Epithelial cell of prostate (primary cell): ENCODE measurements at places on chromosomes 7 and 10.
A peak's percentile ranks its signal among the peaks of the same experiment; 100 is the strongest.

- DNase-seq, result no peak
Measured at GRCh38 chr7:133275008-133275407, 22.1 kb downstream of the EXOC4 start.

DNA sequence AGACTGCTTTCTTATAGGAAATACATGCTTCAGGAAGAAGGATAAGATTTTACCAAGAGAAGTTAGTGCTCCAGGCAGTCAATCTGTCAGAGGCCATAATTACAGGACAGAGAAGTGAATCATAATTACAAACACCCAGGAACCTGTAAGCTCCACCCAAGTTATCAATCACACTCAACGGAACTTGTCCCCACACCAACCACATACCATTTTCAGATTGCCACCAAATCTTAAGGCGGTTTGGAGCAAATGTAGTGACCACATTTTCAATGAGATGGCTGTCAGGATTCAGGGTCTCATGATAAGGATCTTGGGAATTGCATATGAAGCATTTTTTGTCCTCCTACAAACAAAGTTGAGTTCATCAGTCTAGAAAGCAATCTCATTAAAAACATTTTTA is 4.8 kb downstream of the LAMB1 start:
- DNase-seq, result peak; percentile 36

GRCh38 chr10:125692601-125693523 is 9.9 kb upstream of the TEX36 start:
- DNase-seq, result no peak

DNA sequence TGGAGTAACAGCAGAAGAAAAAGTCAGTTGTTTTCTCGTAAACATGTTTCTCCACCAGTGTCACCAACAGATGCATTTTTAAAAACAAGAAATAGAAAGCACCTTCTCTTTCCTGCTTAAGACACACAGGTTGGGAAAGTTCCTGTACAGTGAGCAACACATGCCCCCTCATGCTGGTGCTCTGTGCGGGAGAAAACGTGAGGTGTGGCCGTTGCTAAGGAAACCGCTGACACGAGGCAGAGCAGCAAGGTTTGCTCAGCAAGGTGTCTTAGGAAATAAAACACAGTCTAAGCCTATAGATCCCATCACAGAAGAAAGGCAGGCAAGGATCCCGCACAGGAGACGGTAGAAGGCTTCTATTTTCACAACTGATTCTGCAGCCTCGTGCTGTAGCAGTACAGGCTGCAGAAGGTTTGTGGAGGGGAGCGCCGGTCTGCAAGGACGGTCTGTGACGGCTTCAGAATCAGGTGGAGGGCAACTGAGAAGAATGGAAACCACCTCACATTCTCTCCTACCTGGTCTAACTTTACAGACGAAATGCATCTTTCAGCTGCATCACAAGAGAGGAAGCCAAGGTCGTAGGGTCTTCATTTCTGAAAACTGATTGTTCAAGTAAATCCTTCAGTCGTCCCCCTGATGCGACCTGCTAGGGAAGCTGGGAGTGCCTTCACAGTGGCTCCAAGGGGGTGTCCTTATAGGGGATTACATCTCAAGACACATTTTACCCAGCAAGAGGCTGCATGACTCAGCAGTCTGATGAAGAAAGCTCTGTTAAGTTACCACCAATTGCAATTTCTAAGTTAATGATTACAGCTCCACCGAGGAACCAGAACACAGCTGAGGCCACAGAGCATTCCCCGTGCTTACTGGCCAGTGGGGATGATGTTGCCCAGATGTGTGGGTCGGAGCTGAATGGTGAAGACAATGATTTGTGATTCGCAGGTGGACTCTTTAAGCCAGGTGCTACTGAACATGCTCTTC is 150.7 kb upstream of the KLF14 start:
- no peak for DNase-seq

- no peak for DNase-seq
Measured at GRCh38 chr7:6505685-6506559, 45.3 kb downstream of the GRID2IP start.

GRCh38 chr10:127069436-127069835 is 127.0 kb downstream of the INSYN2A start:
- DNase-seq, result no peak

DNA sequence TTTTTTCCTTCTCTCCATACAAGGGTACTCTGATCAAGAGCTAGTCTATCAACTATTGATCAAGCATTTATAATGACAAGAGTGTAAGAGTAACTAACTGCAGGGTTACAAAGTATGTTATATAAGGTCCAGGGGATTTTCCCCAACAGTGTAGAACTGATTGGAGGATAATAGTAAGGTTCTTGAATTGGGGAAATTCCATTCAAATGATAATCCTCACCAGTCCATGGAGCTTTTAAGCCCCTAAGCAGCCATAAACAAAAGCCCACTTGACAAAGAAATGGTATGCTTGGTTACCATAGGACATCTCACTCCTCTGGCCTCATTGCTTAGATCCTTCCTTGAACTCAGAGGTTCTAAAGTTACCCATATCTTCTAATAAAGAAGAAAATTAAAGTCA is 8.2 kb downstream of the YME1L1 start:
- no peak for DNase-seq

DNA sequence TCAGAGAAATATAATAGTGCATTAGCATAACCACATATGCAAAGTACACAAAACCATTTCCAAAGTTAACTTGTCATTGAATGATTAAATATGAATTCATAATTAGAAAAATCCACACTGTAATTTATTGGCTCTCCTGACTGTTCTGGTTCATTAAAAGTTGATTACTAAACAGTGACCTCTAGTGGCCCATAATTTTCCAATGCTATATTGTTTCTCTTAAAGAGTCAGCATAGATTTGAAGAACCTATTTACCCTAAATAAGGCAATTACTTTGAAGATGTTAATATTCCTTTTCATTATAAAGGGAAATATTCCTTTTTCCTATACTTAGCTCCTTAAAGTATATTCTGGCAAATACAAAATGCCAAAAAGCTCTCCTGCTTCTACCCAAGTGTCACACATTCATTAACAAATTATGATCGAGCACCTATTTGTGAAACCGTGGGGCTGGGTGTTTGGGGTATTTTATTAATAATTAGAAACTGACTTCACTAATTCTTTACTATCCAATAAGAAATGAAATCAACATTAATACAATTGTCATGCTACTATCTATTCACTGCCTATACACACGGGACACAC is 86.2 kb downstream of the HIBADH start:
- no peak for DNase-seq

- no peak for DNase-seq
Measured at GRCh38 chr10:117830787-117831212, 215.9 kb downstream of the RAB11FIP2 start.
